ENCODE measurements at places on chromosomes 6 and 20.

DNA sequence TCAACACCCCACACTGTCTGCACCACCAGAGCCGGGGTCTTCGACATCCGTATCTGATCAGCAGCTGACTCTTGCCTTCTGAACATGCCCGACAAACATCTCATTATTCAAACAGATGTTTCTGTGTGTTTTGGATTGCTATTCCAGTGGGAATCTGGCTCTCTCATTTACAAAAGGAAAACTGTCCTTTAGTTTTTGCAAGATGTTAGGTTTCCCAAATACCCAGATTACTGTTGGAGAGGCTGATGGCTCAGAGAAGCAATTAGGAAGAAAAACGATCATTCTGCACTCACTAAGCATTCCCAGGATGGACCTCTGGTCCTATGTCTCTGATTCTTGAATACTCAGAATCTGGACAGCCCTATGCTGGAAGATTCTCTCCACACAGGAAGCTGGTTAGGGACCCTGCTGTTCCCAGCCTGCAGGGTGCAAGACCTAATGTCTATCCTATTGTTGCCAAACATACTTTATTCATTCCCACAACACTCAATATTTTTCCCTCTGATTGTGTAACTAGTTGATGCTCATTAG, 532.9 kb downstream of the CDH26 start:
- no peak for DNase-seq

- no peak for DNase-seq
These were observed 80.9 kb downstream of the GJA1 start for GRCh38 chr6:121516331-121516730.

DNA sequence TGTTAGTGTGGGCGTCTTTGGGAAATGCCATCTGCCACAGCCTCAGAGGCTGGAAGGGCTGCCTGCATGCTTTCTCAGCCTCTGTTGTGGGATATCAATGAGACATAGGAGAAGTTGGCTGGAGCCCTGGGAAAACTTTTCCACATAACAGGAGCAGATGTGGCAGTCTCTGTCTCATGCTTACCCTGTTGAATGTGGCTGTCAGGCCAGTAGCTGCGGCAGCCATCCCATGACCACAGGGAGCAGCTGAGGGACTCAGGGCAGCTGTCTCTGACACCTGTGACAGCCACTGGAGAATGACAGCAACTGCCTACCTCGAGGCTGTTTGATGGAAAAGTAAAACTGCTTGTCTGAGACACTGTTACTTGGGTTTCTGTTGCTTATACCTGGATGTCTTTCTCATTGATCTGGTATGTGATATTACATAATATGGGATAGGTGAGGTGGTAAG, 64.4 kb downstream of the TULP4 start:
- no peak for DNase-seq

DNA sequence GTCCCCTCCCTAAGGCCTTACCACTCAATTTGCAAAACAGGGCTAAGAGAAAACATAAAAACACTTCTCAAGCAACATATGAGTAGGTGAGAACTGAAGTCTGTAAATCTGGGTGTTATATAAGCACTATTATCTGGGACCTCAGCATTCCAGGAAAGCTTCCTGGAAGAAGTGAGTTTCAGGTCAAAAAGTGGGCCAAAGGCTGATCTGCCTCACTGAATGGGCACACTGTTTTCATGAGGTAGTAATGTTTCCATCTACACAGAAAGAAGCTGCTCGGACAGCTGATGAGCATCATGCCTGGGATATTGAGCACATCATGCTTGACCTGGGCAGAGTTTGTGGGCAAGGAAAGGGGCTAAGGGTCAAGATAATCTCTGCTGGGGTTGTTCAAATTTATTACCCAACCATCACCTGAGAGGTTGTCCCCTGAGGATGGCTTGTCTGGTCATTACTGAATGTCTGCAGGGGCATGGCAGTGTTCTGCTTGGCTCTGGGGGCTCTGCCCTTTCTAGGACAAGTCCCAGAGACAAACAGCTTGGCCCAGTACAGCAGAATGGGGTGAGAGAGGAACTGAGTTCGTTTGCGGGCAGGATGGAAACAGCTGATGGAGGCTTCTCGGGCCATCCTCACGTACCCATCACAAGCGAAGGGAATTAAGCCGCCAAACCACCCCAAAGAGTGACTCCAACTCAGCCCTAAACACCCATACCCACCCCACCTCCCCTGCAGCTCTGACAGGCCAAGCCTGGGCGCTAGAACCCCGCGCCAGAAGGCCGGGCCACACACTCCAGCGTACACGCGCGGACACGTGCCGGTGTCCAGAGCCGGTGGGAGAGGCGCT, 1.2 kb upstream of the SYNJ2 start:
- no peak for DNase-seq

DNA sequence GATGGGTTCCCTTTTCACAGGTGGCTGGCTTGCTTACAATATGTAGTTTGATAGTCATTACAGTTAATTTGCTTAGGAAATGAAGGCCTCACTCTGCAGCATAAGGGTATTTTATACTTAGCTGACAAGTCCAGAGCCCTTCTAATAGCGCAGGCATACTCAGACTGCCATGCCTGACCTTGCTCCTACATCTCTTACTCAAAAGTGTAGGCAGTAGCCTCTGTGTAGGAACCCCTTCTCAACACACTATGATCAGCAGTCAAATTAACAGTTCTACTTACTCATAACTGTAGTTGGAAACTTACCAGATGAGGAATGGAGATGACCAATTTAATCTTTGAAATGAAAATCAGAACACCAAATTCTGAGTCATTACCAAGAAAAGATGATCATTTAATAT, 373.5 kb downstream of the TBC1D32 start:
- no peak for DNase-seq

DNA sequence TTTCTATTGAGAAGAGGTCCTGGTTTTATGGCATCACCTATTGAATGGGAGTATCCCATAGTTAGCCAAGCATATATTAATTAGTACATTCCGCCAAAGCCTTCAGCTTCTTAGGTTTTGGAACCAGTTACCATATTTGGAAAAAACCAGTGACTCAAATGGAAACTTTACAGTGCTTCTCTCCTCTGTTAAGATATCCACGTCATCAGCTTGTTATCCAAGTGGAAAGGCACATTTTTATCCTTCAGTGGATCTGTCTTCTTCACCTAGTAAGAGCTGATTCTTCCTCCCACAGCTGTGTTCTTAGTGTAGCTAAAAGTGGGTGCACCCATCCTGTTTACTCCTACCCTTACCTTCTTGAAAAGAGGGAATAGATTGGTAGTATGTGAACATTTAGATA, 34.5 kb downstream of the TPD52L1 start:
- DNase-seq = no peak

GRCh38 chr6:98274691-98275090, 559.7 kb upstream of the POU3F2 start:
- no peak for DNase-seq

DNA sequence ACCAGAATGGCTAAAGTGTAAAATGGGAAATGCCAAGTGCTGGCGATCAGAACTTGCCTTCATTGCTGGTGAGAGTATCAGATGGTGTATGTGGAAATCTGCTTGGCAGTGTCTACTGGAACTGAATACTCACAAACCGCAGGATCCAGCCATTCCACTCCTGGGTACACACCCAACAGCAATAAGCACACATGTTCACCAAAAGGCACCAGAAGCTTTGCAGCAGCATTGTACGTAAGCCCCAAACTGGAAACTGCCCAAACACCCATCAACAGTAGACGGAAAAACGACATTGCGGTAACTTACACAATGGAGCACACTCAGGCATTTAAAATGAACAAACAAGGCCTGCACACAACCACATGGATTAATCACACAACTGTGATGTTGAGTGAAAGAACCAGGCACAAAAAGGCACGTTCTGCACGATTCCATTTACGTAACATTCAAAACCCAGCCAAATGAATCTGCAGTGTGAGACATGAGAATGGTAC, 37.3 kb upstream of the BPIFA2 start:
- no peak for DNase-seq

GRCh38 chr6:154767003-154767723, 33.9 kb downstream of the SCAF8 start:
- DNase-seq = no peak

DNA sequence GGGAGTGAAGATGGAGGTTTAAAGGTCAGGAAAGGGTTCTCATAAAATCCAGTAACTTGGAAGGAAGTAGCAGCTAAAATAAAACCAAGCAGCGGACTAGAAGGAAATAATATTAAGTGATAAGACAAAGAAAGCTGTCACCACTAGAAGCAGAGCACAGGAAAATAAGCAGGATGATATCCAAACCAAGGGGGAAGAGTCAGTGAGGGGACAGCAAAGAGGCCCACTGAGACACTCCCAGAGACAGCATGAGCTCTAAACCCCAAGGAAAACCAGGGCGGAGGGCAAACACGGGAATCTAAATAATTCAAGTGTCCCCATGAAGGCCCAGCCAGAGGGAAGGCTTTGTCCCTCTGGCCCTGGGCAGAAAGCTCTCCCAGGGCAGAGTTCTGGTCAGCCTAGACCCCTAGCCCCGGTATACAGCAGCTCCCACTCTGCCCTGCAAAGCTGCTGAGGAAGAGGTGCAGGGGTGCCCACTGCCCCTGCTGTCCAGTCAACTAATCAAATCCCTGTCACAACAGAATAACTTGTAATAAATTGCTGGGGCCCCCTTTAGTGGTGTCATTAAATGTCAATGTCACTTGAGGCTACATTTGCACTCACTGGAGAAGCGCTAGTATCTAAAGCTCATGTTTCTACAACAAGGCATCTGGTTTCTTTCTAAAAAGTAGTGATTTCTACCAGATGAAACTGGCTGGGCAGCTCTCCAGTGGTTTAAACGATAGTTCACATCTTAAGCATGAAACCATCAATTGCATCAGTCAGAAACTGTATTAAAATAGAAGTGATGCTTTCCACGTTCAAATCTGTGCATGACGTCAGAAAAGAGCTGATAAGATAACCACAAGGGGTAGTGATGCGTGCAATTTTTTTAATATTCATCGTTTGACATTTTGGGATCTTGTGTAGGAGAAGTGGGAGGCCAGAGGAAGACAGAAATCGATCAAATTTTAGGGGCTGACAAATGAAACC, 13.6 kb downstream of the PDE10A start:
- DNase-seq = no peak

DNA sequence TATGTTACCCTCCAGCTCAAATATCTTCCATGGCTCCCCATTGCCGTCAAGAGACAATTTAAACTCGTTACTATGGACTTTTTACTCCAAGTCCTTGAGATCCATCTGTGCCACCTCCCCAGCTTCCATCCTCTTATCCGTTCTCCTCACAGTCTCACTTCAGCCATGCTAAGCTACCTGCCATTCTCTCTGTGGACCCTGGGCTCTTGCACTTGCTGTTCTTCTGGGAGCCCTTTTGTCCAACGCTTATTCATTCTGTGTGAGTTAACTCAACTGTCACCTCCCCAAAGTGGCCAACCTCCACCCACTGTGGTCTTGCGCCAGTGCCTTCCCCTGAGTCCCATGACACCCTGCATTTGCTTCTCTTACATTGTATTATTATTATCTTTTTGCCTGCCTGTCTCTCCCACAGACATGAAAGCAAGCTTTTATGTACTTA, 132.4 kb downstream of the BCAS1 start:
- DNase-seq = no peak

GRCh38 chr6:31725502-31726350, 2.6 kb downstream of the MPIG6B start:
- no peak for DNase-seq

- DNase-seq = no peak
These were observed 187.6 kb downstream of the CLIC5 start for GRCh38 chr6:45827952-45828530.

GRCh38 chr6:133887880-133888230, 1.1 kb upstream of the TCF21 start:
- DNase-seq = no peak

- no peak for DNase-seq
These were observed 159.0 kb downstream of the ZNF217 start for GRCh38 chr20:53434662-53435061.
